Activated CD4-positive, alpha-beta memory T cell treated with anti-CD3 and anti-CD28 coated beads, Interleukin-2, amount 10 ng/mL, durations not matched to agents 7 days and 5 days (primary cell): ENCODE measurements at places on chromosomes 7 and 10. TPM values are rescaled to one million over a fixed set of nuclear protein-coding genes. Genes with fewer than 3 reads are reported as not detected.
A peak's percentile ranks its signal among the peaks of the same experiment; 100 is the strongest.

GRCh38 chr7:136912339-136912738, 43.9 kb downstream of the CHRM2 start:
- no peak for DNase-seq

GRCh38 chr10:94125856-94126255, 132.1 kb downstream of the PLCE1 start:
- DNase-seq: no peak

GRCh38 chr10:104021246-104021645, 54.3 kb downstream of the SLK start:
- DNase-seq: no peak

DNA sequence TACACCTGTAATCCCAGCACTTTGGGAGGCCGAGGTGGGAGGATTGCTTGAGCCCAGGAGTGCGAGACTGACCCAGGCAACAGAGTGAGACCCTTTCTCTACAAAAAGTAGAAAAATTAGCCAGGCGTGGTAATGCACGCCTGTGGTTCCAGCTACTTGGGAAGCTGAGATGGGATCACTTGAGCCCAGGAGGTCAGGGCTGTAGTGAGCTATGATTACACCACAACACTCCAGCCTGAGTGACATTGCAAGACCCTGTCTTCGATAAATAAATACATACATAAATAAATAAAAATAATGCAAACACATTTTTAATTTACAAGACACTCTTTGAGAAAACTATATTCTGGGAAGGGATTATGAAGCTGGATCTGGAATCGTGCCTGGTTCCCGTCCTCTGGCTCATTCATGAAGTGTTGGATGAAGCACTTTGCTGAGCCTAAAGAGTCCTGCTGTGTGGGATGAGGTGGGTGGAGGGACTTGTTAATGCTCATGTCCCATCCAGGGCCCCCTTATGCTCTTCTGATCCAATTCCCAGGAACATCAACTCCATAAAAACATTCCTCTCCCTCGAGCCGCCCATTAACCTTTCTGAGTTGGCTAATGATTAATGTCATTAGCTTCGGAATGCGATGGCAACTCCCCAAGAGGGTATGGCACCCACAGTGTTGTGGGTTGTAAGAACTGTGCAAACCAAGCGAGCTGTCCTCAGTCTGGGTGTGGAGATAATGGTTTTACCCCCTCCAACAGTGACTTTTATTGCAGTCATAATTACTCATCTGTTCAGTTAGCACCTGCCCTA, 236.3 kb downstream of the BAMBI start:
- DNase-seq: no peak

- no peak for DNase-seq
These were observed 3.3 kb downstream of the AVPI1 start for GRCh38 chr10:97683556-97684367.

DNA sequence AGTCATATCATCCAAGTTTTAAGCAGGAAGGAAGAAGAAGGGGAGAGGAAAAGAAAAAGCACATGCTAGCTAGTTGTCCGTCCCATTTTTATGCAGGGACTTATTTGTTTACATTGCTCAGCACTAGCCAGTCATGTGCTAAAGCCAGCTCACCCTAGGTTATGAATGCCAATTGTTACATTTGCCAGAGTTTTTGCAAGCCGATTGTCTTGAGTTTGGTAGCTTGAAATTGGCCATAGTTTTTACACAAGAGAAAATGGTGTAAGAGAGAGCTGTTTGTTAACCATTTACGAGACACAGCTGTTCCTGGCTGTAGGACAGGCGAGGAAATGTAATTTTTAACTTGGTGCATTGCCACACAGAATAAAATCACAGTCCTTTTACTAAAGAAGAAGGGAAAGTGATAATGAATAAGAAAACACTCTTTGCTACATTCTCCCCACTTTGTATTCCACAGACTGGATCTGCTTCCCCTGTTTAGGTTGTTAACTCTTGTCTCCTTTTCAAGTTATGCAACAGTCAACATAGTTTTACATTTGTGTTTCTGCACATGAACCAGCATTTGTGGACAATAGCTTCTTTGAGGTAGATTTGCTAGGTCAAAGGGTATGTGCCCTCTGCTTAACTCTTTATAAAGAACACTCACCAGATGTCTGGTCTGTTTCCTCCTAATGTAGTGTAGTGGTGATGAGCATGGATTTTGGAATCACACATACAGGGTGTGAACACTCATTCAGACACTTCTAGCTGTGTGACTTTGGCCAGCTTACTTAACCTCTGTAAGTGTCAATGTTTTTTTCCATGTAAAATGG, 357.2 kb downstream of the LRMDA start:
- no peak for DNase-seq

DNA sequence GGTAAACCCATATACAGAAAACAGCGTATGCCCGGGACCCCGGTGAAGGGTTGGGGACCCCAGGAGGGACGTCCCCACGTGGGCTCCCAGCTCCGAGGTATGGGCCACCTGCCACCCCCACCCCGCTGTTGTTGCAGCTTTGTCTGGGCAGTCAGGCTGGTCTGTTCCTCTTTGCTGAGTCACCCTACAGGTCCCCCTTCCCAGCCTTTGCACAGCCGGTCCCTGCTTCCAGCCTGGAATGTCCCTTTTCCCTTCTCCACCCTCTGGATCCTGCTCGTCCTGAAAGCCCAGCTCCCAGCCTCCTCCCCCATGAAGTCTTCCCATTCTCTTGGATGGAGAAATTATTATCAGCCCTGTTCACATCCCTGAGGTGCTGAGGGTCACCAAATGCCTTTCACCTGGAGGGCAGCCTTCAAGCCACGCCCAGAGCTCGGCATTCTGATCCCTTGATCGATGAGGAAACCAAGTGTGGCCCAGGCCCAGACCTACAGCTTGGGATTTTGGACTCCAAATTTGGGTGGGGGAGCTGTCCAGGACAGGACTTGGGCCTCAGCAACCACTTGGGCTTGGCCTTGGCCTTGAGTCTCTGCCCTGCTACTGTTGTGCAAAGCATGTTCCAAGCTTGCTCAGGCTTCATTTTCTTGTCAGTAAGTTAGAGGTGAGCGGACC, 2.6 kb downstream of the CLDN4 start:
- DNase-seq: no peak

DNA sequence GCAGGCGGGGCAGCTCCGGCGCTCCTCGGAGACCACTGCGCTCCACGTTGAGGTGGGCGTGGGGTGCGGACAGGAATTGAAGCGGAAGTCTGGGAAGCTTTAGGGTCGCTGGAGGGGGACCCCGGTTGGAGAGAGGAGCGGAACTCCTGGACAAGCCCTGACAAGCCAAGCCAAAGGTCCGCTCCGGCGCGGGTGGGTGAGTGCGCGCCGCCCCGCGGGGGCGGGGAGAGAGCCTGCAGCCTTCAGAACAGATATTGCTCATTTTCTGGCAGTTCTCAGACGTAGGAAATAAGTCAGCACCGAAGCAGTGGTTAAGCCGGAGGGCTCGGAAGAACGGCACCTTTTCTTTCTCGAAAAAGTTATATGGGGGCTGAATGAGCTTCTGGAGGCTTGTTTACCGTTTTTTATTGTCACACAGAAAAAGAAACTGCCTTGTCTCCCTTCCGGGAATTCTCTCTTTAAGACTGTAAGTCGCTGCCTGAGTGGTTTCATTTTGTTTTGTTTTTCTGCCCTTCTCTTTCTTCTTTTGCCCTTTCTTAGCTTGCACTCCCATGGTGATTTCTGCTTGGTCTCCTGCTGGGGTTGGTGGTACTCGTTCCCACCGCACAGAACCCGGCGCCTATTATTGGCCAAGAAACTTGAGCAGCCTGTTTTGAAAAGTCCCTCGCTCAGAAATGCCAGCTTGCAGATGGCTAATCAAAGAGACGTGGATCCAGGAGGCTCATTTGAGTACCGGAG, 732 bp downstream of the FAS start:
- DNase-seq: peak; percentile 75

- no peak for DNase-seq
These were observed 308.1 kb downstream of the TCERG1L start for GRCh38 chr10:131003455-131003854.

DNA sequence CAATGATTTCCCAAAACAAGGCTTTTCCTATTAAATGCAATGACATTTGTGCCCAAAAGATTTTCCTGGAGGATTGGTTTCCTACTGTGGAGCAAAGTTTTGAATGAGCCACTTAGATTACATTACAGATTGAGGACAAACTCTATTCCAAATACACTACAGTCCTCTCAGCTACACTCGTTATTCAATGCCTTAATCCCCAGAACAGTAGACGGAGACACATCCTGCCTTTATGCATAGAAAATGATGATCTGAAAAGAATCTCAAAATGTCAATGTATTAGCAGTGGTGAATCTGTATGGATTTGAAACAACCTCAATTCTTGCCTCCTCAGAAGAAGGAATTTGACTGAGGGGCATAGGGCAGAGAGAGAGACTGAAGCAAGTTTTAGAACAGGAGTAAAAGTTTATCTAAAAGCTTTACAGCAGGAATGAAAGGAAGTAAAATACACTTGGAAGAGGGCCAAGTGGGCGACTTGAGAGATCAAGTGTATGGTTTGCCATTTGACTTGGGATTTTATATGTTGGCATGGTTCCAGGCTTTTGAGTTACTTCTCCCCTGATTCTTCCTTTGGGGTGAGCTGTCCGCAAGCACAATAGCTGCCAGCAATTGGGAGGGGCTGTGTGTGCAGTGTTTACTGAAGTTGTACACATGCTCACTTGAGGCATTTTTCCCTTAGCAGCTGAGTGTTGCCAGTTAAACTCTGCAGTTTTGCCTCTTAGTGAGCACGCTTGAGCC, 891.9 kb upstream of the MBL2 start:
- DNase-seq: no peak

- no peak for DNase-seq
These were observed 14.1 kb downstream of the NRCAM start for GRCh38 chr7:108442039-108442568.

DNA sequence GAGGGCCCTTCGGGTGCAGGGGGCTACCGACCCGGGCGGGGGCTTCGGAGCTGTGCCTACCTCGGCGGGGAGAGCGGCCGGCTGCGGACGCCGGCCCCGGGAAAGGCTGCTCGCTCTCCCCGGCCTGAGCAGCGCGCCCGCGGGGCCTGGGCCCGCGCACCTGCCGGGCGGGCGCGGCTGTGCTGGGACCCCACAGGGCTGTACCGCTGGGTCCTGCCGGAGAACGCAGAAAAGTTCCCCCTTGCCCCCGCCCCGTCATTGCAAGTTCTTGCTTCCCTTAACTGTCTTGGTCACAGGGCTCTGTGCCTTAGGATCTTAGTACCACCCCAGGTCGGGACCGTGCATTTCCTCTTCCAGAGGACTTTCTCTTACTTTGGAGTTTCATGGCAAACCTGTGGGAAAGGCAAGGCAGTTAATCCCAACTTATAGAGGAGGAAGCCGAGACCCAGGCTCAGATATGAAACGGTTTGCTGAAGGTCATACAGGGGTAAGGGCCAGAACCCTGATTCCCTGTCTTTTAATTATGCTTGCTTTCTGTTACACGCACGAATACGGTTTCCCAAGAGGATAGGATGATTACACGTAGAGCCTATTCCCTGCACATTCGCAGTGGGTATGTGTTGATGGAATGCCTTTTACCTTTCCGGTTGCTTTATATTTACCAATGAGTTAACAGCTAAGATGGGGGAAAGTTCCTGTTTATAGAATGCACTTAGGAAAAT, 652 bp downstream of the PCGF5 start:
- peak; percentile 37 for DNase-seq

- DNase-seq: no peak
These were observed 236.1 kb downstream of the ELMO1 start for GRCh38 chr7:37212556-37212955.

- no peak for DNase-seq
These were observed 184.3 kb upstream of the SLC26A5 start for GRCh38 chr7:103630318-103630717.

GRCh38 chr10:60140651-60141632, 234.6 kb upstream of the CCDC6 start:
- DNase-seq: no peak

GRCh38 chr7:3649678-3650440, 348.8 kb downstream of the SDK1 start:
- DNase-seq: no peak

DNA sequence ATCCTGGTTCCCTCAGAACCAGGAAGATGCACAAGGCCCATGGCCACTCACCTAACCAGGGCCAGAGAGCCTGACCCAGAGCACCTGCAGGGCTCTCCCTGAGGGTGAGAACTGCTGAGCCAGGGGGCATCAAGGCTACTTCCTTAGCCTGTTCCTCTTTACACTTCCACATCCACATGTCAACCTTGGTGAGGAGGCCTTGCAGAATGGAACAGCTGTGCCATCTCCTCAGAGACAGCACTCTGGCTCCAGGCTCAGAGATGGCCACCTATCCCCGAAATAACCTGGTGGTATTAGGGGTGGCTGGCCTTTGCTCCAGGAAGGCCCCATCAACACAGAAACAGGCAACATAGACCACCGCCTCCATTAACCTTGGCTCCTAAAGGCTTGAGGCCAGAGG, 473.0 kb downstream of the RPS24 start:
- DNase-seq: no peak

GRCh38 chr10:113381981-113382509, 170.8 kb upstream of the HABP2 start:
- DNase-seq: peak; percentile 26

The ZPBP gene
- total RNA-seq: not detected

The CD36 gene
- total RNA-seq: not detected

The OR9A2 gene
- total RNA-seq: not detected

The NPSR1 gene
- total RNA-seq: not detected

The BHLHA15 gene
- total RNA-seq: 0.43 TPM

The DYDC2 gene
- total RNA-seq: not detected

The HOXA5 gene
- total RNA-seq: not detected

The NKX2-3 gene
- total RNA-seq: not detected
